Aorta (tissue), 5 donors: ENCODE measurements at places on chromosomes 2 and 18. TPM values are rescaled to one million over a fixed set of nuclear protein-coding genes. Genes with fewer than 3 reads are reported as not detected.

The CD226 gene
- 3.1 TPM for total RNA-seq

DNA sequence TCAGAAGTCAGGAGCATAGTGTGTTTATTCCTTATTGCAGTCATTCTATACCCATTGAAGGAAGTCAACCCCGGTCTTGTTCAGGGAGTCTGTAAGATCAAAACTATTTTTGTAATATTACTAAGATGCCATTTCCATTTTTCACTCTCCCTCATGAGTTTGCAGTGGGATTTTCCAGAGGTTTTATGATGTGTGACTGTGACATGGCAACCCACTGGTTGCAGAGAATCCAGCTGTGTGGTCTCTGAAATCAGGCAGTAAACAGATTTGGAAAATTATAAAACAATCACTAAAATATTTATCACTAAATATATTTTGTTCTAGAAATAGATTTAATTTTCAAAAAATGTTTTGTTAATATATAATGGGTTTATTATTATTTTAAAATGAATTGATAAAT is 38.1 kb downstream of the DLGAP1 start:
- no peak for DNase-seq

DNA sequence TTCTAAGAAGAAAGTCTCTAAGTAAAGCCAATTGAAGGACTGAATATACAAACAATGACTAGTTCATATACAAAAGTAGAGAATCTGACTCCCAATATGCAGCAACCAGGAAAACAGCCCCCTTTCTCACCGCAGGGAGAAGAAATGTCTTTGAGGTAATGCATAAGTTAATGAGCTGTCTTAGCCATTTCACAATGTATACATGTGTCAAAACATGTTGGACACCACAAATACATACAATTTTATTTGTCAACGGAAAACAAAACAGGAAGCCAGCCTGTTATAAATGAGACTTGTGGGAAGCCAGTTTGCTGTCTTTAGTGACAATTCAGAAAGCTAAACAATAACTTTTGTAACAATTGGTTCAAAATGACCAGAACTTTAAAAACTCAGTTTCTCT is 389.2 kb downstream of the CBLN2 start:
- DNase-seq = no peak

GRCh38 chr2:195162194-195162593 is 494.8 kb upstream of the SLC39A10 start:
- DNase-seq = no peak

DNA sequence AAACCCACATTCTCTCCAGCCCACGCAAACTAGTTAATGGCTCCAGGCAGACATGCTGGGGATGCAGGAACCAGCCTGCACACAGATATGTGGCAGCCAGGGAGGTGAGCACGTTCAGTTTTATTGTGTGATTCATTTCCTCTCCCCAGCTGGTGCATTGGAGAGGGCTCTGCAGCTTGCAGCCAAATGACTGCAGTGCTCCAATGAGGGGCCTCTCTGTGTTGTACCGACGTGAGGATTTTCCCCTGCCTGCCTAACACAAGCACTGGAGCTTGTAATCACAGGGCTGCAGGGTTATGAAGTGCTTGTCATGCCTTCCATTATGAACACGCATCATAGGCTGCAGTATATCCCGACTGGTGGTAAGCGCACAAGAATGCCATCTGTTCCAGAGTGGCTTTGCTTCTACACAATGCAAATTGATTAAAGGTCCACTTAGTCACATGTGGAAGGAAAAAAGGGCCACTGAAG is 92.3 kb upstream of the THUMPD2 start:
- DNase-seq = no peak

DNA sequence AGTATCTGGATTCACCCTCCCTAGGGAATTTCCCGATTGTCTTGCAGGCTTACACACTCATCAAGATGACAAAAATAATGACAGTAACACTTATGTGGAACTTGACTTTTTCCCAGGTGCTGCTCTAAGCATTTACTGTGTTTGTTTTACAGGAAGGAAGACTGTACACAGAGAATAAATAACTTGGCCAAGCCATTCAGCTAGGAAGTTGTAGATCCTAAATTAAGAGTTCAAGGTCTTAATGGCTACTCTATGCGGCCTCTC is 549 bp upstream of the DPP4 start:
- no peak for DNase-seq
